Spleen (tissue), 13 donors: ENCODE measurements at places on chromosomes 5 and 9. TPM values are rescaled to one million over a fixed set of nuclear protein-coding genes. Genes with fewer than 3 reads are reported as not detected.

The MEGF9 gene
- 57.3 TPM for total RNA-seq

The ZDHHC11B gene
- 74.3 TPM for total RNA-seq

The ITGA1 gene
- 293 TPM for total RNA-seq

The LRRTM2 gene
- total RNA-seq = 1.2 TPM

The ZFYVE16 gene
- total RNA-seq = 55.8 TPM

The SLC36A2 gene
- total RNA-seq = not detected

The ST6GALNAC6 gene
- 62.5 TPM for total RNA-seq

The SHISAL2B gene
- not detected for total RNA-seq

The DMGDH gene
- 0.57 TPM for total RNA-seq

- no peak for DNase-seq
Measured at GRCh38 chr9:78601957-78602565, 305.1 kb downstream of the PSAT1 start.

DNA sequence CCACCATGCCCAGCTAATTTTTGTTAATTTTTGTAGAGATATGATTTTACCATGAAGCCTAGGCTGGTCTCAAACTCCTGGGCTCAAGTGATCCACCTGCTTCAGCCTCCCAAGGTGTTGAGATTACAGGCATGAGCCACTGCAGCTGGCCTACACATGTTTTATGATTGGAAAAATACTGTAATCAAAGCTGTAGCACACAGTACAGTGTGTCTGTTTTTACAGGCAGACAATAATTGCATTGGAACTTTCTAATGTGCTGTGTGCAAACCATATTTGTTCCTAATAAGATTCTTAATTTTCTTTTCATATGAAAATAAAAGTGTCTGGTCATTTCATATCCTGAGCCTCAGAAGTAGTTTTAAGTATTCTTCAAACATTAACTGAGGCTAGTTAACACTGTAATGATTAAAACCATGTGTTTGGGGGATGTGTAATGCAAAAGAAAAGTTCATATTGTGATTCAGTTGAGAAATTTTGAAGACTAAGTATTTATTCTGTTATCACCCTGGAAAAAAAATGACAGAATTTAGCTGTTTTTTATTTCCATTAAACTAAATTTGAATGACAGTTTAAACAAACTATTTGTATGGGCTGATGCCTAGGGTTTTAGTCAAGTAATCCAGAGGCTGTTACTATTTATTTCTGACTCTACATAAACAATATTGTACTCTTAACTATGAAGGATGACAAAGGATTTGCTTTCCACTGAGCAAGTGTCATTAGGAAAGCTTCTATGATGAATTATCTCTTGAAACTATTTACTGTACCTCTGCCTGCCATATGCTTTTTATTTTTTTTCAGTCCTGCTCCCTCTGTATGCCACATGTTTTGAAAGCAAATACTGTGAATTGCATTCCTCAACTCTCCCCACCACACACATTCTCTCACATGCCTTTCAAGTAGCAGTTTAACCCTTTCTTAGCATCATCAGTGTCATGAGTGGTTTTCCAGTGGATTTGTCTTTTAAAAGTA lies 111.5 kb downstream of the MTREX start:
- DNase-seq = no peak

DNA sequence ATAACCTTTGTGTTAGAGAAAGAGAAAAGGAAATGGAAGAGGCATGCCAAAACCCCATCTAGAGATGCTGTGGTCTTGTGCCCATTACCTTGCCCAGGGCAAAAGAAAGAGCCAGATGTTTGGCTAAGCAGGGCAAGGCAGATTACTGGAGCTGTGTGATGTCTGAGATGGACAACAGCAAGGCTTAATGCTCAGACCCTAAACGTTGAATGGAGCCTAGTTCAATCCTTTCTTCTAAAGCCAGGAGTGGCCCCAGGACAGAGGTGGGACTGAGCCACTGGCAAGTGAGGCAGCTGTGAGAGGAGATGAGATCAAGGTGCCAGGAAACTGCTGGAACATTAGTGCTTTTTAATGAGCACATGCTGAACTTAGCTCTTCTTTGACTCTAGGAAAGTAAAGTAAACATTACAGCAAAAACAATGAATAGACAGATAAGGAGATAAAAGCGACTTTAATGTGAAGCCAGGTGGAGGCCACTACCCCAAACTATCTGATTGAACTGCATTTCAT lies 143.0 kb upstream of the EGFLAM start:
- DNase-seq = no peak

DNA sequence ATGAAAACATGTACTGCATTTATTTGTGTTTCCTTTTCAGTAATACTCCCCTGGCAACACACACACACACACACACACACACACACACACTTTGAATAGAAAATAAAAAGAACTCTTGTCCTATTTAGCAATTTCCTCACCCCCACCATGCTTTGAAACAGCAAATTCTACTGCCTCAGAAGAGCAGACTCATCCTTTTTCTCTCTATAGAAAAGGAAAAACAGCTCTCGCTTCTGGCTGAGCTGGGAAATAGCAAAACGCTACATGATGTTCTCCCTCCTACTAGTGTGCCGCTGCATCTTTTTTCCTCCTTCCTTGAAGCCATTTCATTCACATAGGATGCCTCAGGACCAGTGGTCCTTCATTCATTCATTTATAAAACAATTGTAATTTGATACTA lies 453.6 kb downstream of the CSNK1G3 start:
- no peak for DNase-seq

DNA sequence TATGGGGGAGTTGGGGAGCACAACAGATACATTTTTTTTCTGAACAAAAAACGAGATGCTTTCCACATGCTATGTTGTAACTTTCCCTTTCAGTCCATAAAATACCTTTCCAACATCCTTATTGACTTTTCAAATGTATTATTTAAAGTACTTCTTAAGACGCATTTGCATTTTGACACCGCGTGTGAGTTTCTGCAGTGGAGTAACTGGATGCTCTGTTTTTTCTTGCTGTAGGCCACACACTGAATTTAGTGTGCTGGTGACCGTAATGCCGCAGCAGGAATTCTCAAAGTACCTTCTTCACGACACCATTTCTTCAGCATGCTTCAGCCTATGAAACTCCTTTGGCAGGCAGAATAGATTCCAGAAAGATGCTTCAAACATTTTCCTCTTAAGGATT lies 14.3 kb upstream of the EPB41L4B start:
- DNase-seq = no peak

GRCh38 chr9:89489548-89490530 lies 8.1 kb downstream of the SEMA4D start:
- DNase-seq = no peak

DNA sequence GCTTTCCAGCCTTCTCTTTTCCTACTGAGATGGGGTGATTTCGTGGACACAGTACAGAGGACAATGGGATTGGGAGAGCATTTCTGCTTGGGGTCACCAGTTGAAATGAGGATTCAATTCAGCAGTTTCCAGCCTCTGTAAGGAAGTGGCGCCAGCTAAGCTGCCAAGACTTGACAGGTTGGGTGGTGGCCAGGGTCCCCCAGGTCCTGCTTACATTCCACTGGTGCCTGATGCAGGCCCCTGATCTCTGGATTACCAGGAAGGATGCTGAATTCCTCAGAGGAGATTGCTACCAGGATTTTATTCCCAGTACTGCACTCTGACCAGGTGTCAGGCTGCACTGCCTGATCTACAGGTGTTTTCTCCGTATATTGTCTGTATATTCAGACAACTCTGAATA lies 119.7 kb downstream of the PSD2 start:
- no peak for DNase-seq

DNA sequence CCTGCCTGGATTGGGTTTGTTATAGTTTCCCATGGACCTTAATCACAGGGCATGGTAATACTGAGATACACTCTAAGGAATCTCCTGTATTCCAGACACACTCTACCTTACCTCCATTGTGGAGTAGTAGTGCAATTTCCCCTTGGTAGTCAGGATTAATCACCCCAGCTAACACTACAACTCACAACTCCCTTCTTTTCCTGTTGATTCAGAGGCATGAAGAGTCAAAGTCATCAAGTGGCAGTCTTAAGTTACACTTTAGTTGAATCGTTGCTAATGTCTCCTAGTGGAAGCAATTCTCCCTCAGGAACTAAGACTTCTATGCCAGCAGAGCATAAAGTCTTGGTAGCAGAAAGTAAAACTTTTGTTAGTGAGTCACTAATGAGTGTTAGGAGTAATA lies 122.7 kb upstream of the APC start:
- DNase-seq = no peak

DNA sequence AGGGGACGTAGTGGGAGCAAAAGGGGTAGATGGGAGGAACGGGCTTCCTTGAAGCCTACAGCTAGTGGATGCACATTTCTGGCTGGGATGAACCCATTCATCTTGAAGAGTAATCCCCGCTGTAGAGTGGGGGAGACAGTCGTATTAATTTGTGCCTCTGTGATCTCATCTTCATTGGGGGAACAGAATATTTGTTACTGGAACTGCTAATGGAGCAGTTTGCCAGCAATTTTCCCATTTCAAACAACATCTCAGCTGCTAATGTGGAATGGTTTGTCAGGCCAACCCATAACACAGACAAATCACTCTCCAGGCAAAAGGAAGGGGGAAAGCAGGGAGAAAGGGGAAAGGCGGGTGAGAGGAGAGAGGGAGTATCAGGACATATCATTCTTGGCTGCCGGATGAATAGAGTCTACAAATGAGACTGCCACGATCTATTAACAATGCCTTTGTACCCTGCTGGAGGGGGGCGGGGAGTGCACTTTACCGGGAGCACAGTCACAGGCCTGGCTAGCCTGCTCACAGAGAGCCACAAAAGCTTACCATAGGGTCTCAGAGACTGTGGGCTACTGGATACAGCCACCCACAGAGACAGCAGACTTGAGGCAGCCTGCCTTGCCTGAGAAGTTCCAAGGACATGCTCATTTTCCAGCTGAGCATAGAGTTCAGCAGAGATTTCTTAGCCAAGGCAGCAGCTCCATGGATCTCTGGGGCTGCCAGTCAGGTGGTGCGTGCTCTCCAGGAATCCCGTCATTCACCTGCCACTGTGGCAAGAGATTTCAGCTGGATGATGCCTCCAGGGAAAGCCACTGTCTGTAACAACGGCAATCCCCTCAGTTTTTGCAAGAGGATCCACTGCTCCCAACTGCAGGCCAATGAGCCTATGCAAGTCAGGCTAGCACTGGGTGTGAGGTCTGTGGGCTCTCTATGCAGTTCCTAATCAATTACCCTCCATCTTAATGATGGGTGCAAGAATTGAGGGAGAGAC lies 217.7 kb upstream of the PANK3 start:
- no peak for DNase-seq
